ENCODE measurements at places on chromosomes 2 and 18.

DNA sequence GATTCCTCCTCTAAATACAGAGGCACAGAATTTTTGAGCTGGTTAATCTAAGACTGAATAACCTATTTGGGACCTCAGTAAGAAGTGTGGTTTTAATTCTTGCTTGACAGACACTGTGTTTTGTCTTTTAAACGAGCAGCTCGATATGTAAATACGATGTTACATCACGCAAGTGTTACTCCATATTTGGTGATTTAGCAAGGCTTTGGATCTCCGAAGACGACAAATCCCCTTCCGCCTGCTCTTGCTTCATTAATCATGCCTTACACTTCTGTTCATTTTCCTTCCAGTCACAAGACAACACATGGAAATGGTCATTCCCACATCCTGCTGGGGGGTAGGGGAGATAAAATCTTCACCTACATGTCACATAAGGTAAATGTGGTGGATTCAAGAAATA lies 9.4 kb downstream of the BCL11A start:
- DNase-seq = no peak

DNA sequence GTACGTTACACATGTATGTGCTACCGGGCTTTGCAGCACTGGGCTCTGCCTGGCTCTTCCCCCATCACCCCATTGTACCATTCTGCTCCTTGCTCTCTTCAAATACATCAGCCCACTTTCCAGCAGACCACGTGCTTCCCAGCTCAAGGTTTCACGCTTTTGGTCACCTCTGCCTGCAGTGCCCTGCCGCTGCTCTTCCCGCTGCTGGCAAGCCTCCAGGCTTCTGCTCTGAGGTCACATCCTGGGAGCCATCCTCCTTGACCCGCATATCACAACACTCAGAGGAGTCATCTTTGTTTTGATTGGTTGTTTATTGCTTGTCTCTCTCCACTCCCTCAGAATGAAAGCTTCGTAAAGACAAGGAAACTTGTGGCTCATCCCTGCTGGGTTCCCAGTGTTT lies 34.1 kb downstream of the KIF5C start:
- DNase-seq = no peak

GRCh38 chr2:229153951-229154350 lies 117.1 kb downstream of the PID1 start:
- no peak for DNase-seq

GRCh38 chr2:210544831-210545230 lies 11.6 kb upstream of the CPS1 start:
- no peak for DNase-seq

DNA sequence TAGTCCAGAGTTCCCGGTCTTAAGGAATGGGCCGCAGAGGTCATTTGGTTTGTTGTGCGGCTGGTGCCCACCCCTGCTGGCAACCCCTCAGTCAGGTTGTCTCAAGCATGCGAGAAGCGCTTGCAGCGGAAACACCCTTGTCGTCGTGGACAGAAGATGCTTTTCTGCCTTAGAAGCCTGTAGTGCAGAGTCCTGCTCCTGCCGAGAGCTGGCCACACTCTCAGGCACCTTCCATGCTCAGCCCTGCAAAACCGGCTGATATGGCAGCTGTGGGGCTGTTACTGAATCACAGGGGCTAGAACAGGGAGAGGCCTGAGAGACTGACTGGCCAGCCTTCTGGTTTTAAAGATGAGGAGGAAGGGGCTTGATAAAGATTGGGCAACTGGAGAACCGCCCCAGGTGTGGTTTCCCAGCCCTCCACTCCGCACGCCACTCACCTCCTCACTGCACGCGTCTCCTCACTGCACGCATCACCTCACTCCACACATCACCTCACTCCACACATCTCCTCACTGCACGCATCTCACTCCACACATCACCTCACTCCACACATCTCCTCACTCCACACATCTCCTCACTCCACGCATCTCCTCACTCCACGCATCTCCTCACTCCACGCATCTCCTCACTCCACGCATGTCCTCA lies 103.6 kb downstream of the USP40 start:
- no peak for DNase-seq

- DNase-seq = no peak
Measured at GRCh38 chr2:60963190-60963589, 54.3 kb upstream of the PEX13 start.

- no peak for DNase-seq
Measured at GRCh38 chr2:63047321-63048279, 3.0 kb upstream of the OTX1 start.

GRCh38 chr2:200161458-200161857 lies 145.0 kb upstream of the SPATS2L start:
- DNase-seq = no peak

DNA sequence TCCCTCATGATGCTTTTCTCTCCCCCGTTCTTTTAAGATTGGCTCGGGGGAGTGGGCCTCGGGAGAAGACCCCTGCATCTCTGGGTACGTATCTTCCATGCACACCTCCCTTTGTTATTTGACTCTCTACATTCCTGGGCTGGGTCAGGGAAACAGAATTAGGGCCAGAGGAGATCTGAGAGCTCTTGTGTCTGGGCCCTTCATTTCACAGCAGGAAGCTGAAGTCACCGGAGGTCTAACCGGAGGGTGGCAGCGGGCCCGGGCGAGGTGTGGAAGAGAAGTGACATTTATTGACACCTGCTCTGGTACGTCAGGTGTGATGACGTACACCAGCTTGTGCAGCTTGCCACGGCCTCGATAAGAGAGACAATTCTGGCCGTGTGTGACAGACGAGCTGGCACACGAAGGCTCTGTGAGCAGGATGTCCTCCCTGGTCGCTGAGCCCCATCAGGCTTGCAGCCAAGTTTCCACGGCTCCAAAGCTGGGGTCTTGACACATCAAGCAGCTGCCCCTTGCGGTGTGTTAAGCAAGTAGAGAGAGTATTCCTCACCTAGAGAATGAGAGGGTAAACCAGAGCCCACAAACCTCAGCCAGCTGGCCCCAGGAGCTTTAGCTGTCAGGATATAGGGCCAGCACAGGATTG lies 30.4 kb downstream of the TOGARAM2 start:
- no peak for DNase-seq

GRCh38 chr2:107591561-107592279 lies 235.0 kb upstream of the RGPD4 start:
- no peak for DNase-seq

- DNase-seq = no peak
Measured at GRCh38 chr2:209536363-209536762, 112.5 kb downstream of the MAP2 start.

GRCh38 chr2:47070155-47070919 lies 84.8 kb downstream of the STPG4 start:
- peak; percentile 40 for DNase-seq

DNA sequence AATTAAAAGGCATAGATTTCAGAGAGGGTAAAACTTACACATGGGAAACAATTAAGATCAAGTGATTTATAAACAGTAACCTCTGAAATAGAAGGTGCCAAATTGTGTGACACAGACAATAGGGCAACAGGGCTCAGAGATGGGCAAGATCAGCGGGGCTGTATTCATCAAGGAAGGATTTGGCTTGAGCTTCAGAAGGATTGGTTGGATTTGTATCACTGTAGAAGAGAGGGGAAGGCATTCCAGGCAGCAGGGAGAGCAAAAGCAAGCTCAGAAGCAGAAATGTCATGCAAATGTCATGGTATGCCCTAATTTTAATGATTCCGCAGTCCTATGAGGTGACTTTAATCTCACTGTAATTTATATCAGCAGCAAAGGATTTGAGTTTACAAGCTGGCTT lies 415.0 kb upstream of the NRP2 start:
- DNase-seq = no peak

- no peak for DNase-seq
Measured at GRCh38 chr18:25141886-25142285, 210.1 kb downstream of the ZNF521 start.

DNA sequence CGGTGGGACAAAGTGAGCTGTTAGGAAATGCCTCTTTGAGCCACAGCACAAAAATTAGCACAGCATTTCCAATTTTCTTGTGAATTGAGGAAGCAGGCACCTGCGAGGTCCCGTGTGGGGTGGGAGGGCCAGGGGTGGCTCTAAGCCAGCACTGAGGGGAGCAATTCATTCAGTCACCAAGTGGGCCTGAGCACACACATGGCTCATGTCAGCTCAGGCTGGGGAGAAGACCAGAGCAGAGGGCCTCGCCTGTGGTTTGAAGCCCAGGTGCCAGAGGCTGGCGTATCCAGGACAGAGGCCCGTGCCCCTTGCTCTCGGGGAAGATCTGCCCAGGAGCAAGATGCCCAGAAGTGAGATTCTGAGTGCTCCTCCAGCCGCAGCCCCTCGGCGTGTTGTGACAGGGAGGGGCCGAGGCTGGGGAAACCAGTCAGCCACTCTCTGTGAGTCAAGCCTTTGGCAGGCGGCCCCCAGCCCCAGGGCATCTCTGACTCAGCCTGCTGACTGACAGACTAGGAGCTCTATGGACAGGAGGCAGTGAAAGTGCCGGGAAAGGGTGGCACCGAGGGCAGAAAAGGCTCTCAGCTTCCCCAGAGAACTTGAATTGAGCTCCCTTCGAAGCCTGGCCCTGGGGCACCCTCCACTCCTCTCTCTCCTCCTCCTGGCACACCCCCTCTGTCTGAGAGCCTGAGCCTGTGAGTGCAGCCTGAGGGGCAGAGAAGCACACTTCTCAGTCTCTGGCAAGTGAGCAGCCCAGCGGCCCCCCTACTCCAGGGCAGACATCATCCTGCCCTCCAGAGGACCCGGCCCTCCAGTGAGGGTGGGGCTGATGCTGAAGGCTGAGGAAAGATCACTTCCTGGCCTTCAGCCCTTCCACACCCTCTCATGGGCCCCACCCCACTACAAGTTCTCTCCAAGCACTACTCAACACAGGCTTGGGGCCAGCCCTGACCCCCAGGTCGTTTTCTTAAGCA lies 32.3 kb downstream of the CYP26B1 start:
- peak; percentile 79 for DNase-seq

DNA sequence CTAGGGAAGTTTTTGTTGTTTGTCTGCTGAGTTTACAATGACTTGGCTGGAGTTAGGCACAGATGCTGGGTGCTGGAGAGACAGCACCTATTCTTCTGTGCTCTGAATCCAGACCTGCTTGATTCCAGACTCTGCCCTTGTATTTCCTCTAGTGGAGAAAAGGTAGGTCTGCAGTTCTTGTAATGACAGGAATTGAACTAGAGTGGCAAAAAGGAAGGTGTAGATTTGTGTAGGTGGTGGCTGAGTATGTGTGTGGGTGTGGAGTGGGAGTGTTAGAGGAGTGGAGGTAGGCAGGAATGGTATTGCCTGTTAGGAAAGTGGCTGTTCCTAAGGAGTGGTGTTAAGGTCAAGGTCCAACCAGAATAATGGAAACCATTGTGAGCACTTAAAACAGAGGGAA lies 71.9 kb upstream of the LYPD6 start:
- DNase-seq = no peak

DNA sequence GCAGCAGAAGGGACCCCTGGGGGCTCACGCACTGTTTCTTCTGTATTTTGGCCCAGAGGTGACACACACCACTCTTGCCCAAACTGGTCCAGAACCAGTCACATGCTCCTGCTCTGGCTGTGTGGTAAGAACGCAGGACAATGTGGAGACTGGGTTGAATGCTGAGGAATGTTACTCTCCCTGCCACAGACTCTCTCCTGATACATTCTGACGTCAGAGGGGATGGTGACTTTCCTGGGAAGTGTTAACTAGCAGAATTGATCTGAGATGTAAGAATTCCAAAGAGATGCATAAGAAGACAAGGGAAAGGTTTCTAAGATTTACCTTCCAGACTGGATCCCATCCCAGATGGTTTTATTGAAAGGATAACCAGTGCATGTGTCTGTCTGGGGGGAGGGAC lies 100.8 kb downstream of the ASB1 start:
- peak; percentile 60 for DNase-seq

- DNase-seq = no peak
Measured at GRCh38 chr18:21315741-21316197, 73.7 kb downstream of the GREB1L start.

- no peak for DNase-seq
Measured at GRCh38 chr18:74291472-74291770, 342 bp downstream of the CYB5A start.

DNA sequence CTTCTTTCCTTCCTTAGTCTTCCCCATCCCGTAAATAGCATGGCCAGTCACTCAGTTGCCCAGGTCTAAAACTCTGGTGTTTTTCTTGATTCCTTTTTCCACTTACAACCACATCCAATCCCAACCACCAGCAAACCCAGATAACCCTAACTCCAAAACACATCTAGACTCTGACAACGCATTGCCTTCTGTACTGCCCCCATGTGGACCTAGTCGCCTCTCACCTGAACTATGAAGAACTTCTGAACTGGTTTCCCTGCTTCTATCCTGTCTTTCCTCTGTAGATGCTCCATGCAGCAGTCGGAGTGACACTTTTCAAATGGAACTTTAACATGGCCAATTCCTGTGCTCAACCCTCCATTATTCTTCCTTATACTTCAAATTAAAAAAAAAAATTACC lies 26.5 kb downstream of the ST6GAL2 start:
- DNase-seq = no peak

- no peak for DNase-seq
Measured at GRCh38 chr2:229521576-229521975, 192.8 kb downstream of the DNER start.

- no peak for DNase-seq
Measured at GRCh38 chr2:224257156-224257555, 144.8 kb downstream of the FAM124B start.

- no peak for DNase-seq
Measured at GRCh38 chr18:44678725-44679055, 2.0 kb upstream of the SETBP1 start.

DNA sequence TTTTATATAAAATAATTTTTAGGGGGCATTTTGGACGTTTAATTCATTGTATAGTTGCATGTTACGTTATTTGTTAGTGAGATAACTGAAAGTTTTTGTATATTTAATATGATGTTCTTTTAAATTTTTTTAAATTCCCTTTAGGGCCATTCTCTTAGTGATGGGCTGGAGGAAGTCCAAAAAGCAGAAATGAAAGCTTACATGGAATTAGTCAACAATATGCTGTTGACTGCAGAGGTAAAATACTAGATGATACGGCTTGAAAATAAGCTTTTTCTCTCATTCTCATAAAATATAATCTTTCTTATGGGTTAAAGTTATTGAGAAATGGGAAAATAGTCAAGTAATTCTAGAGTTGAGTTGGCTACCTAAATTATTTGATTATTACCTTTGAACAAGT lies 58.9 kb downstream of the MTX2 start:
- DNase-seq = no peak

DNA sequence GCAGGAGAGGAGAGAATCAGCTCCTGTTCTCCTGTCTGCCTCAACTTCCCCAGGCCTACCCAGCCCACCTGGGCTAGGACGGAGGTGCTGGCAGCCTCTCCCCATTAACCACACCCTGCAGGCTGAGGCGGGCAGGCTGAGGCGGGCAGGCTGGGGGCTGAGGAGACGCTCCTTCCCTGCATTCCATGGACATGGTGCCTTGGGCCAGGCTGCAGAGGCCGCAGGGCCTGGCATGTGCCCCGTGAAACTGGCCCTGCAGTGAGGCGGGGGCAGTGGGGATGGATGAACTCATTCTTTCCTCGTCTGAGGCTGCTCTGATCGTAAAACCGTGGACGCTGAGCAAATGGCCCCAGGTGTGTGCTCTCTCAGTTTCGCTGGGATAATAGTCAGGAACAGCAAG lies 84.7 kb upstream of the LAPTM4A start:
- DNase-seq = no peak

Data from fibroblast of gingiva (primary cell).